Stimulated activated naive CD4-positive, alpha-beta T cell treated with Interleukin-2 at 50 U/mL for 16 hours (primary cell): ENCODE measurements at places on chromosomes 6 and 20.

DNA sequence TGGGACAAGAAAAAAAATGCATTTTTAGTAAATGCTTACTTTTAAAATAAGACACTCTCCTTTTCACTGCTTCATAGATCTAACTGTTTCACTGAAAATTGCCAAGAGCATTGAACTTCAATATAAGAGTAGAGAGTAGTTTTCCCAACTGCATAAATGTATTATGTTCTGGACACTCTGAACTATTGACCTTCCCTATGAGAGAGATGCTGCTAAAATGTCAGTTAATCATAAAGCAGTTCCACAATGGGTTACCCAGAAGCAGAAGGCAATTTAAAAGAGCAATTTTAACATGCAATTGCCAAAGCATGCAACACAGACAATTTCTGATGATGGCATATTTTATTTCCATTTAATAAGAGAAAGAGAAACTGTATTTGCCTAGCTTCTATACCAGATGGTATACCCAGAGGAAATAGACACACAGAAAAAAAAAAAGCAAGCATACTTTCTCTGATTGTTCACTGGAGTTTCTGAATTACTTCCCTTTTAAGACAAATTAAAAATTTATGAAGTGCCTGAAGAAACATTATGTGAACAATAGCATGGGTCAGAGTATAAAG, 279.1 kb upstream of the THEMIS start:
- no peak for DNase-seq

DNA sequence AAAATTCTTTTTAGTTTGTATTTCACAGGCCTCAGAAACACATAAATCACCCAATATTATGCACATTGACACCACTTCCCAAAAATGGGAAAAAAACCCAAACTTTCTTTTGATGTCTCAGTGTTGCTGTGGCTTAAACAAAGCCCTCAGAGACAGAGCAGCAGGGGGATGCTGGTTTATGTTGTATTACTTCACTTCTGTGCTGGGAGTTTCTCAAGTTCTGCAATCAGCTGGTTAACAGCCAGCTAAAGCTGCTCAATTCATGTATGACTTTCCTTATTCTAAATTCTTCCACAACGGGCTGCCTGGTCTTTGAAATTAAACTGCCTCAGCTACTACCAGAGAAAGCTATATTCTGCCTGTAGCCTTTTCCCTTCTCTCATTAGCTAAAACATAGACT, 5.6 kb downstream of the FILIP1 start:
- DNase-seq, result no peak

DNA sequence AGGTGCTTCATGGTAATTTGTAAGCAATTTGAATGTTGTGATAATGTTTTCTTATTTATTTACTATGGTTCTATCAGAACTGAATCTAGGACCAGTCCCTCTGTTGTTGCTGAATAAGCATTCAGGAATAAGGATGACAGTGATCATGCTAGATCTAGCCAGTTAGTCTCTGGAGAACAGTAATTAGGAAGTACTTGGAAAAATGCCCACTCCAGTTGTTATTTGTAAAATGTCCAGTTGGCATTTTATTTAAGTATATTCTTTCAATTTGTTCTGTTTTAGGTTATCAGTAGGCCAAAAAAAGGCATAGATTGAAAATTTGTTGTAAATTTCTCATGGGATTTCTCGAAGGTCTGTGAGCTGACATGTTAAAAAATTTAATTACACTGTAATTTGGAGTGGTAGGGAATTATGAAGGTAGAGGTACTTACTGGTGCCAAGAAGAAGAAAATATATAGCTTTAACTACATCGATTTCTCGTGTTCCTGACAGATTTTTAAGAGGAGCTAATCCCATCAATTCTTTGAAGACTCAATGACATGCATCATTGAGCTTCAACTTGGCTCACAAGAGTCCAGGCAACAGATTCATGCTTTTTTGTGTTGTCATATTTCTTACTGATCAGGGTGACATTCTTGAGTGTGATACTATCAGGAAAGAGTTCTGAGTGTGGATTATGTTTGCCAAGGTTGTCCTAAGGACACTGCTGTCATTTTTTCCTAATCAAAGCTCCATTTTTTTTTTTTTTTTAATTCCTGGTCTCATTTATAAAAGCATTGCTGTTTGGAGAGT, 177.3 kb downstream of the CARMIL1 start:
- no peak for DNase-seq

DNA sequence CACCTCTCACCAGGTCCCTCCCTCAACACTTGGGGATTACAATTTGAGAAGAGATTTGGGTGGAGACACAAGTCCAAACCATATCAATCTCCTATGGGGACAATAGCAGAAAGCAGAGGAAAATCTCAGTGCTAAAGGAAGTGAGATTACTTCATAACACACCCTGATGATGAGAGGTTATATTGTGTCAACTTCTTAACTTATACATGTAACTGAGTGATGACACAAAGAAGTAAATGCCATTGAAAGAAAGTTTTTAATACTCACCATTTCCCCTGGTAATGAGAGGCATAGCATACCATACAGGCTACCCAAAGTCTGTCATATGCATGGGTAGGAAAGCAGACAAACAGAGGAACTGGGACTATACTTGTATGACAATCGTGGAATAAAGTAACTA, 137.2 kb downstream of the MMUT start:
- DNase-seq, result no peak

DNA sequence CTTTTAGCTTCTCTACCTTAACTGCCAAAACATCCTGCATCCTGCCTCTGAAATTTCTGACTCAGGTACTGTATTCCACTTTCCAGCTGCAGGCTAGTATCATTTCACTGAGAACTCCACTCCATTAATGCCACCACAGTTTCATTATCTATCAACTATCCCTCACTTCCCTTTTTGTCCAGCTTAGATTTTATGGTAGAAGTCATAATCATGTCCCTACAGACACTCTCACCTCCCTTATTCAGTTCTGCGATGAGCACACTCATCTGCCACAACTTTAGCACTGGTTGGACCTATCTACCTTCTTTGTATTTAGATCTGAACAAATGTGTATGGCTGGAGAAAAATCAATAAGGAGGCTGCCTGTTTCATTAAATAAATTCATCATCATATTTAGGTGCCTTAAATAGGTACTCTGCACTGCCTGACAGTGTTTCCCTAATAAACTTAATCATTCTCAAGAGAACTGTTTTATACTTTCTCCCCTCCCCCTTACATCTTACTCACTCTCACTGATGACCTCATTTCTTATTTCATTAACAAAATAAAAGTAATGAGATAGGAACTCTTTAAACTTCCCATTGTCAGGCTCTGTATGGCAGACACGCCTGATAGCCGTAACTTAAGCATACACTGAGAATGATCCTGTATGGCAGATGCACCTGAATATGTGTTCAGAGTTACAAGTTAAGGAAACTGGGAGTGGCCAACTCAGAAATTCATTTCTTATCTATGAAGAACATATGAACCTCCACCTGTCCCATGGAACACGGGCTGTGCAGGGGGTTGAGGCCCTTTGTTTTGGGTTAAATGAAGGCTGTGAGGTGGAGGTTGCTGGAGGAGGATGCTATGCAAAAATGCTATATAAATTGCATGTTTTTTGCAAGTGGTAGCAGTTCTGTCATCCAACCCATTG, 95.3 kb upstream of the MAN1A1 start:
- DNase-seq, result no peak

DNA sequence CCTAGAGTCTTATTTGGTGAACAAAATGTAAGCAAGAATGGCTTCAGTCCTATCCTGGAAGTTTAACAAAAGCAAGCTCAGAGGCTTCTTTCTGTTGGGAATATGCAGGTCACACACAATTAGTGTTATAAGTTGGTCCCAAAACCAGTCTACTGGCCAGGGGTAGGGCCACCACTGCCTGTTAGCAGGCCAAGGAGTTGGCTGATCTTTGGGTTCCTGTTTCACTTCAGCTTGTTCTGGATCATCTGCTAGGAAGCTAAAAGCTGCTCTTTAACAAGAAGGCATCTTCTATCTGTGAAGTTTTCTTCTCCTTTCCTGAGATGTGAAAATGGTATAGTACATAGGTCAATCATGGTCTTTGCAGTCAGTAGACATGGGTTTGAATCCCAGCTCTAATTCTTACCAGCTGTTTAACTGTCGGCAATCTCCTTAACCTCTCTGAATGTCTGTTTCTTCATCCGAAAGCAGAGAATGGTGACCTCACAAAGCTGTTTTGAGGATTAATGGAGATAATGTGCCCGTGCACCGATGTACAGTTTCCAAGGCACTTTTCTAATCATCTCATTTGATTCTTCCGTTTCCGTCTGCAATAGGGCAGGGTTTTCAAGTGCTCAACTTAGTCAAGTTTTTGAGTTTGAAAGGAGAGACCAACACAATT, 271.2 kb upstream of the TAB2 start:
- no peak for DNase-seq

DNA sequence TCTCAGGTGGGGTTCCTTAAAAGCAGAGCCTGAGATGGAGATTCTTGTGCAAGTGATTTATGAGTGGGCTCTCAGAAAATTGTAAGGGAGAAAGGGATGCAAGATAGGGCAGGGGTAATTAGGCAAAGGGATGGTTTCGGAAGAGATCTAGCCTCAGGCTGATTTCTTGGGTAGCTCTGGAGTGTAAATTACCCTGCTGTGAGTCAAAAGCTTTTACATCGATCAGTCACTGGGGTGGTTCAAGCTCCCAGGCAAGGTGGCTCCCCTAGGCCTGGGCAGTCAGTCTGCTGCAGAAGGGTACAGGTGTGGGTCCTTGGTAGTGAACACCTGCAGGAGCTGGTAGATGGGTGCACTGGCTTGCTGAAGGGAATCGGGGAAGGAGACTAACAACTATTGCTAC, 11.1 kb upstream of the PM20D2 start:
- no peak for DNase-seq

GRCh38 chr6:116667623-116668022, 943 bp downstream of the ZUP1 start:
- DNase-seq, result no peak

- no peak for DNase-seq
Observed at GRCh38 chr6:160337991-160338390, 10.2 kb upstream of the SLC22A3 start.

DNA sequence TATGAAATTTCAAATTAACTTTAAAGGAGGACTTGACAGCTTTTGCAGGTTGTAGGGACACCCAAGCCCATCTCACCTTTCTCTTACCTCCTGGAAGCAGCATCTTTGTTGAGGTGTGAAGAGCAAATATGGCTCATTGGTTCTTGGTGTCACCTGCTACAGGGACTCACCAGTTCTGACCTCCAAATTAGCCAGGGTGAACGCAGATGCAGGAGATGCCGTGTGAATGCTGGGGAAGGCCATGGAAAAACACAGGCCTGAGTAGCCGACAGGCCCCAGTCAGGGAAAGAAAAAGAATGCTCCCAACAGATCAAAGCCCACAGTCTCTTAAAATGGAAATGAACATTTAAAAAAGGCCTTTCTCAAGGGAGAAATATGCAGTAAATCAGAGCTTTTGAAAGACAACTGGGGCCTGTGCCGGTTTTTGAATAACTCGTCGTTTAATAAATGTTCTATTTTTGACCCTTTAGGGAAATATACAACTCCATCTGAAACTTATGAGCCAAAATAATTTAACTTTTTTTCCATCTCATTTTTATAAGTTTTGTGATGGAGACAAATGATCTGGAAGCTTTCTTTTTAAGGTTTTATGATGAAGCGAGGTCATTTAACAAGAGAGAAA, 167.5 kb downstream of the CD83 start:
- DNase-seq, result no peak

GRCh38 chr6:124260337-124260736, 456.7 kb downstream of the NKAIN2 start:
- DNase-seq, result no peak

DNA sequence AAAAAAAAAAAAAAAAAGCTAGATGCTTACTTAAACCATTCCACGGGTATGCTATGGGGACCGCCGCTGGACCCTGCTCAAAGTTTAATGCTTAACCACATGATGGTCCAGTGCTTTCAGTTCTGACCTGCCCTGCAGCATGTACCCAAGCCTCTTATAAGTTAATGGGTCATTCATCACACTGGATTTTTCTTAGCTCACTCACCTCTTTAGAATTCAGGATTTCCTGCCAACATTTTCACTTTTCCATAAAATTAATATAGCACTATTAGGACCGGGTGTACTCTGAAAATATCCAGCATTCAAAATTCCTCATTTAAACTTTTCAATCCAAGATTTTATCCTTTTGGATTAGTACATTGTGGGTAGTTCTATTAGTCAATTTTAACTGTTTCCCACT, 140.8 kb downstream of the ALDH8A1 start:
- DNase-seq, result no peak

DNA sequence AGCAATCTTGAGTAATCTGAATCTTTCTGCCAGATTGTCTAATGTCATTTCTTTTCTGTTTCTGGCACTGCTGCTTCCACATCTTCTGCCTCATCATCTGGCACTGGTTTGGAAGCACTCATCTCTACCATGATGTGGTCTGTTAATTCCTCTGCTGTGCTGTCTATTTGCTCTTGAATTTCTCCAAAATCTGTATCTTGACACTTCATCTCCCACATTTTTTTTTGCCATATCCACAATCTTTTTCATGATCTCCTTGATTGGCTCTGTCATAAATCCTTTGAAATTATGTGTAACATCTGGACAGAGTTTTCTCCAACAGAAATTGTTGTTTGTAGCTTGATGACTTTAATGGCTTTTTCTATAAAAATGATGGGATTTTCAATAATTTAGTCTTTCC, 417.8 kb upstream of the MANEA start:
- DNase-seq, result no peak

DNA sequence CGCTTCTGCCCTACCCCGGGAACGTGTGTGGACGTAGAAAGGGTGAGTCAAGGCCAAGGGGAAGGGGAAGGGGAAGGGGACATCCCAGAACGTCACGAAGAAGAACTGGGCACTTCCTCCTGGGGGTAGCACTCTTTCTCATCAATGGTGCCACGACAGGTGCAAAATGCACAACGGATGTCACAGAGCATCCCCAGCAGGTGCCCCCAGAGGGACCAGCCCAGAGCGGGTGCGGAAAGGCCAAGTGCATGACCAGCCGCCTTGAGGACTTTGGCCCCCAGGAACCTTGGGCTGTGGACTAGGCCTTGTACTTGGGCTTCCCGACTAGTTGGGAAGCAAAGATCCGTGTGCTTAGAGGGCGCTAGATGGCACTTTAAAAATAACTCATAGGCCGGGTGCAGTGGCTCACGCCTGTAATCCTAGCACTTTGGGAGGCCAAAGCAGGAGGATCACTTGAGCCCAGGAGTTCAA, 12.1 kb upstream of the SRC start:
- no peak for DNase-seq

DNA sequence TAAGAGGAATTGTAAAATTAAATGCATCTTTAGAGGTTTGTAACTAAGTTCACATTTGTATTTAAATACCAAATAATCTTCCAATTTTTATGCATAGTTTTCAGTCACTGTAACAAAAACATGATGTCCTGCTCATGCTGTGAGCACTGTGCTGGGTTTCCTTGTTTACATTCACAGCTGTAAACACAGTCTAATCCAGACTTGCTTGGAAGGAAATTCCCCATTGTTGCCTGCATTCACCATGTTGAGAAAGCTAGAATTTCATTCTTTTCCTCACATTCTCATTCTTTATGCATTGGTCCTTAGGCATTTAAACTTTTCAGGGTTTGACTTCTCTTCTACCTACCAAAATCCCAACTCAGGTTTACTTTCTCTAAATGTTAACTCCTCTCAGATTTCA, 242.0 kb upstream of the TBX18 start:
- no peak for DNase-seq

GRCh38 chr6:162699961-162700360, 27.6 kb downstream of the PRKN start:
- no peak for DNase-seq
